AG09309 (cell line): ENCODE measurements at places on chromosomes 7 and 10.

DNA sequence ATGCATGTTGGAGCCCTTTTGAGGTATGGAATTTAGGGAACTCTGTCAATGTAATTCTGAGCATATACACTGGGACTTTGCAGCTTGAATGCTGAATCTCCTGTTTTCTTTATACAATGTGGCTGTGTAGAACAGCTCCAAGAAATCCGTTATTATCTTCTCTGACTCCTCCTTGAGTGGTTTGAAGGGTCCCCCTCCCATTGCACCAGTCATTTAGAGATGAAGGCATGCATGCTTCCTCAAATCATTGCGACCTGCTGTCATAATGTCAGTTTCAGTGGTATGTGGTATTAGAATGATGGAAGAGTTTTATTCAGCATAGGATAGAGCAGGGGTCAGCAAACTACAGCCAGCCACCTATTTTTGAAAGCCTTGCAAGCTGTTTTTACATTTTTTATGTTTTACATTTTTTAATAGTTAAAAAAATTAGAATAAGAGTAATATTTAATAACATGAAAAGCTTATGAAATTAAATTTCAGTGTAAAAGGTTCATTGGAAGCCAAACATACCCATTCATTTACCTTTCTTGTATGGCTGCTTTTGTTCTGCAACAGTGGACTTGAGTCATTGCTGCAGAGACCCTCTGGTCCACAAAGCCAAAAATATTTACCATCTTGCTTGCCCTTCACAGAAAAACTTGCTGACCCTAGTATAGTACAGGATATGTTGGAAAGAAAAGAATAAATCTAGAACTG is 8.1 kb downstream of the STK17A start:
- DNase-seq = no peak

- no peak for DNase-seq
Observed at GRCh38 chr10:121509112-121509511, 89.1 kb downstream of the FGFR2 start.

DNA sequence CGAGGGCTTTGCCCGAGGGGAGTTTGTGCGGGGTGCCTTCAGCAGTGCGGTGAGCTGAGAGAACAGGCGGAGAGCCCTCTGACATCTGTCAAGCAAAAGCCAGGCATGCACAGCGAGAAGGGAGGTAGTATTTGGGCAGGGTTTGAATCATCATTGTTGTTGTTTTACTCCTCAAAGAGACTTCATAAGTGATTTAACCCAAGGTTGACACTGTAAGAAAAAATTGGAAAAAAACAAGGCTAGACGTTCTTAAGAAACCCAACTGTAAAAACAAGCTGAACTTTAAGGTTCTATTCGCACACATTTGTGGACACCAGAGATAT is 1.3 kb downstream of the ADAM22 start:
- DNase-seq = no peak

GRCh38 chr7:45709168-45710042 is 135.2 kb downstream of the ADCY1 start:
- no peak for DNase-seq

DNA sequence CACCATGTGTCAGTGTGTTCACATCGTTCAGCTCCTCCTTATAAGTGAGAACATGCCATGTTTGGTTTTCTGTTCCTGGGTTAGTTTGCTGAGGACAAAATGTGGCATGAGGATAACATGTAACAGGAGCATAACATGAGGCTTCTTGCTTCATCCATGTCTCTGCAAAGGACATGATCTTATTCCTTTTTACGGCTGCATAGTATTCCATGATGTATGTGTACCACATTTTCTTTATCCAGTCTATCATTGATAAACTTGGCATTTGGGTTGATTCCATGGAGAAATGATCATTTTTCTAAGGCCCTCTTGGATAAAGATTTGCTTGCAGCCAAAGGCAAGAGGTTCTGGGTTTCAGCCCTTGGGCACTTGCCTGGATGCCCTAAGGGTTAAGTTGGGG is 128.5 kb upstream of the ZEB1 start:
- no peak for DNase-seq

- no peak for DNase-seq
Observed at GRCh38 chr10:88253622-88254021, 329.5 kb downstream of the RNLS start.

DNA sequence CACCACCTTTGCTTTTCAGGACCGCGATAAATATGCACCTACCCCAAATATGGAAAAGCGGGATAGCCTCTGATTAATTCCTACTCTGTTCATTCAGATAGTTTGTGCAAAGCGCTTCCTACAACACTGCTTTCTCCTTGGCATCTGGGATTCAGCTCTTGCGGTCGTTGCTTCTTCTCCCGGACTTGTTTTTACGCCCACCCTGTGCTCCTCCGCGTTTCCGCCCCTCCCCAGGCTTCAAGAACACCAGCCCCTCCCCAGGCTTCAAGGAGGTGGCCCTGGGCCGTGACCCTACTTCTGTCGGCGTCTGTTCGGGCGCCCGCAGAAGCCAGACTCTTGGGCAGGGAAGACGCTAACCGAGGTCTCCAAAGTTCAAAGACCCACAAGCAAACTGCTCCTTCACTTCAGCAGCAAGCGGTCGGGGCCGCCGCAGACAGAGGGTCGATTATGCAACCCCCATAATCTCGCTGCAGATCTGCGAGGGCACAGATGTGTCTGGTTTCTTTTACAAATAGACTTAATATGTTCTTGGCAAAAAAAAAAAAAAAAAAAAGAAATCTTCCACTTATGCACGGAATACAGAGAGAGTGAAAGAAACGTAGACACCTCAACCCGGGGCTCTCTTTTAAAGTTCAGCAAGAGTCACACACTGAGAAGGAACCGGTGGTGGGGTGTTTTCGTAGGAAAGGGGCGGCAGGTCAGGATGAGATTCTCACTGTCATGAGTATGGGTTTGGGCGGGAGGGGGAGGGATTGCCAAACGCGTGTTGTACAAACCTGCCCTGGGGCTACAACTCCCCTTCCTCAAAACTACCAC is 1.9 kb downstream of the DLX5 start:
- DNase-seq = no peak

- no peak for DNase-seq
Observed at GRCh38 chr10:47165711-47166404, 134.1 kb upstream of the GDF10 start.

DNA sequence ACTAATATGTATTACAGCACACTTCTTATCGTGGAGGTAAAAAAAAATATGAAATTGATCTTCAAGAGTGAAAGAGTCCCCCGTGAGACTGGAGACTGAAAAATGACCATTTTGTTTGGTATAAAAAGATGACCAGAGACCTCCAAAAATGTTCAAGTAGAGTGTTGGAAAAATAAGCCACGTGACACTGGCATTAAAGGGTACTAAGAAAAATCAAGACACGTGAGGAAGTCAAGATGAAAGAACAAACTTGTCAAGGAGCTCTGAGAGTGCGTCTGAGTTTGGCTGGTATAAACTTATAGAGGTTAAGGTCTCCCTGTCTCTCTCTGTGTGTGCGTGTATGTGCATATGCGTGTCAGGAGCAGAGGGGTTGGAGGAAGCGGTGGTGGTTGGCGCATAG is 362.7 kb upstream of the COBL start:
- DNase-seq = no peak

GRCh38 chr7:128860158-128861073 is 2.2 kb upstream of the ATP6V1F start:
- no peak for DNase-seq

DNA sequence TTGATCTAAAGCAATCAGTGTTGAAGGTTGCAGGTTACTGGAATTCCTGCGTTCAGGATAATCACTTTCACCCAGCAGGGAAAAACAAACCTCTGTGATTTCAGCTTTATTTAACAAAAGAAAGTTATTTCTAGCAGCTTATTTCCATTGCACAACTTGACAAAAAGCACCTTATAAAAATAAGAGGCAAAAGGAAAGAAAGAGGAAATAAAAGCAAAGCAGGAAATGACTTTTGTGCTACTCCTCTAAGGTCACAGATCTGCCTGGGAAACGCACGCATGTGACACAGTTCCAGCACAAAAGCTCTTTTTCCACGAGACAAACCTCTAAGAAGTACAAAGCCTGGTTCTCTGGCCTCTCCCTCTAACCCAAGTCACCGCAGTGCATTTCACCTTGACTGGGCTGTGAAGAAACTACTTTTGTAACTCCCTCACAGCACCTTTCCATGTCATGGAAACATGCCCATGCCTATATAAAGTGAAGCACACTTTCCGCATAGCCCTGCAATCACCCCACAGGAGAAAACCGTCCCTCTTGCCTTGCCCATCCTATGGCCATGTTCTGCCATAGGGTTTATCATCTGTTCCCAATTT is 870 bp downstream of the ANK3 start:
- no peak for DNase-seq

GRCh38 chr10:79425074-79425532 is 20.3 kb downstream of the ZCCHC24 start:
- no peak for DNase-seq

- DNase-seq = no peak
Observed at GRCh38 chr10:61039868-61040267, 95.9 kb upstream of the RHOBTB1 start.

GRCh38 chr7:1076184-1077072 is 11.5 kb upstream of the GPER1 start:
- DNase-seq = no peak

GRCh38 chr7:22411977-22412693 is 55.2 kb upstream of the RAPGEF5 start:
- DNase-seq = no peak

GRCh38 chr10:36168777-36169176 is 526.7 kb upstream of the FZD8 start:
- DNase-seq = no peak

- no peak for DNase-seq
Observed at GRCh38 chr7:128405471-128406313, 4.1 kb downstream of the IMPDH1 start.

- DNase-seq = no peak
Observed at GRCh38 chr10:98172073-98172472, 37.6 kb downstream of the R3HCC1L start.

- DNase-seq = no peak
Observed at GRCh38 chr10:79438021-79438698, 7.3 kb downstream of the ZCCHC24 start.

DNA sequence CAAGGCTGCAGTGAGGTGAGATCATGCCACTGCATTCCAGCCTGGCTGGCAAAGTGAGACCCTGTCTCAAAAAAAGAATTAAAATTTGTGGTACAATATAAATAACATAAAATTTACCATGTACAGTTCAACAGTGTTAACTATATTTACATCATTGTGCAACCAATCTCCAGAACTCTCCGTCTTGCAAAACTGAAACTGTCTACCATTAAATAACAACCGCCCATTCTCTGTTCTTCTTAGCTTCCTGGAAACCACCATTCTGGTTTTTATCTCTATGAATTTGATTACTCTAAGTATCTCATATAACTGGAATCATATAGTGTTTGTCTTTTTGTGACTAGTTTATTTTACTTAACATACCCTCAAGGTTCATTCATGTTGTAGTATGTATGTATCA is 167.6 kb downstream of the AUTS2 start:
- DNase-seq = no peak

GRCh38 chr7:85474234-85474633 is 287.4 kb upstream of the SEMA3D start:
- DNase-seq = no peak

- no peak for DNase-seq
Observed at GRCh38 chr10:971150-971542, 17.1 kb upstream of the GTPBP4 start.

GRCh38 chr7:110486549-110486948 is 604.4 kb upstream of the LRRN3 start:
- DNase-seq = no peak

DNA sequence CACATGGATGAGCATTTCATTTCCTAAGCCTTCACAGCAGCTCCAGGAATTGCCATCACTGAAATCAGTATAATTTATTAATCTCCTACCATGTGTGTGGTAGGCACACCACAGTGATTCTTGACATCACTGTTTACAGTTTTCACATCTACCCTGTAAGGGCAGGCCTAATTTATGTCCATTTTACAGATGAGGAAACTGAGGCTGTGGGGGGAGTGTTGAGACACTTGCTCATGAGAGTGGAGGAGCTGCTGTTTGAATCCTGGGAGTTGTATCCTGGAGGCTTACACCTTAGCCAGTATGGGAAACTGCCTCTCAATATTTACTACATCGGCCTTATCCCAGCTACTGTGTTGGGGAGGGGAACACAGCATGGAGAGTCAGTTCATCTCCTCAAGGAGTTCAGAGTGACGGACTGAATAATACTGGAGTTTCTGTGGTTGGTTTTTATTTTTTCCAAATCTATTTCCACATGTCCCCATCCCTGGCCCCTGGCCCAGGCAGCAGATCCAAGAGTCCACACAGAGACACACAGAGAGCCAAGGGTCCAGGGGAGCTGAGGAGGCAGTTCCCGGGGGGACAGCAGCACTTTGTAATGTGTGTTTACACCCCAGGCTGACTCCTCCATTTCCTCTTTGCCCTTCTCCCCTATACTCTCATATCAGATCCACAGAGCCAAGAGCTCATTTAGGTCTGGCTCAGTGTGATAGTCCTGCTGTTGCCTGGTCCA is 13.2 kb downstream of the UBTD1 start:
- DNase-seq = no peak

GRCh38 chr7:11784769-11785536 is 47.0 kb downstream of the THSD7A start:
- DNase-seq = no peak

DNA sequence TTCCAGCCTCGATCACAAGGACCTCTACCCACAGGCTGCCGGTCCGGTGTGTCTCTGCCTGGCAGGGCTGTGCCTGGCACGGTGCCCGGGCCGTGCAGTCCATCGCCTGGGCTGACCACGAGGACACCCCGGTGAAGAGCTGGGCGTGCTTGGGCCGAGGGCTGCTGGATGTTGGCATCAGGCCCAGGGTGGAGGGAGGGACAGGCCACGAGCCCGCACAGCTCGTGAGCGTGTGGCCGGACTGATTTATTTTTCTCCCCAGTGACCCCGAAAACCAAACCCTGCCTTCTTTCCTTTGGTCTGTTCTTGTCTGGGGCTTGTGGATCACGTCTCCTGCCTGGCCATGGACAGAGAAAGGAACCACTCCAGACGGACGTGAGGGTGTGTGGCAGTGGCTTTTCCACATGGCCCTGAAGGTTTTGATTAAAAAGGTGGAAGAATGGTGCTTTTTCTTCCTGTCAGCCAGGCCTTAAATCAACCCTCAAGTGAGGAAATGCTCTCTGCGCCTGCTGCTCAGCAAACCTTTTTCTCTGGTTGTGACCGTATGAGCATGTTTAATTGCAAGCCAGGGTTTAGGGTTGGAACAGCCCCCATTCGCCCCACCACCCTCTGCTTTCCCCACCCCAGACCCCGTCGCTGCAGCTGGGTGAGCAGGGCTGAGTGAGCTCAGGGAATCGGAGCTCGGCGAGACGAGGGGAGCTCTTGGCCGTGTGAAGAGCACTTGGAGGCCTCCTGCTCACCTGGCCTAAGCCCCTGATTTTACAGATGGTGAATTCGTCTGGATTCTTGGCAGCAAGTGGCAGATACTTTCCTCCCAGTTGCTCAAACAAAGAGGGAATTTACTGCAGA is 130.1 kb downstream of the RGS10 start:
- DNase-seq = no peak
